ENCODE measurements at places on chromosomes 13 and 19.
A peak's percentile ranks its signal among the peaks of the same experiment; 100 is the strongest.

DNA sequence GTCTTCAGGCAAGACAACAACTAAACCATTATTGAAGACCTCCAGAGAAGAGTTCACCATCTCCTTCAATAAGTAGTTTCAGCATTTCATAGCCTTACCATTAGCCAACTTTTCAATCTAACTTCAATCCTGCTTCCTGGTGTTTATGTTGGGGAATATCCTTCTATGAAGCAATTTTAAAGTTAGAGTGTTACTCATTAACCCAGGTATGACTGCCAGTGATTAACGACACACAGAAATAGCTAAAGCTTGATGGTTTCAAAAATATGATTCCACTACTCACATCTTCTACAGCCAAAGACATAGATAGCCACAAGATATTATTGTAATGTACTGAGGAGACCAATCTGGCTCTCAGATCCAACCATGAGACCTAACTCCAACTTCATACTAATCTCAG is 403.2 kb downstream of the EFNB2 start:
- DNase-seq = peak; percentile 51

DNA sequence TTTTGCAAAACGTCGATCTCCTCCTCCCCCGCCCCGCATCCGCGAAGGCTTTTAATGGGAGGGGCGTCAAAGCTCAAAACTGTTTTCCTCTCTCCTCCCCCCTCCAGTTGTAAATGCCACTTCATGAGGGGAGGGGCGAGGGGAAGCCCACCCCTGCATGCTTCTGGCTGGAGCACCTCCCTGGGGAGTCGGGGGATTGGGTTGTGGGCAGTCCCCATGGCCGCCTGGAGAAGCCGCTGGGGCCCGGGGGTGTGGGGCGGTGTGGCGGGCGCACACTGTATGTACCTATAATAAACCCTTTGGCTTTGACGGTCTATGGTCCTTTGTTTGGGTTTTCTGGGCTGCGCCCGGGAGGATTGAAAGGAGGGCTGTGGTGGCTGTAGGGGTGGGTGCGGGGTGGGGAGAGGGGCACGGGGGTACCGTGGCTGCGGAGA is 505 bp upstream of the SHKBP1 start:
- DNase-seq = no peak

DNA sequence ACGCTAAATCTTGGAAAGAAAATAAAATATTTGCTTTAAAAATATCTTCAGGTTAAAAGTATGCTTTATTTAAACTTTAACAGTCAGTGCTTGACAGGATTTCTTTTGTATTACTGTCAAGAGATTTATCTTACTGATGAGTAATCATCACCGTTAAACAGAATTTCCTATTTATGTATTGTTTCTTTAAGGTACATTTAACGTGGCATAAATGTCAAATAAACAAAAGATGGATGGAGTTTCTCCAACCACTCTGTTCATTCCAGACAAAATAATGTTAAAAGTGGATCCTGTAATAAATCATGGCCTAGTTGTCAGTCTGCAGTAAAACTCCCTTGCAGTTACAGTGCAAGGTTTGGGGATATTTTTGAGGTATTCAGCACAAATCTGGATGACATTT is 298.3 kb downstream of the DIAPH3 start:
- peak; percentile 51 for DNase-seq

GRCh38 chr13:37923236-37923635 is 53.7 kb upstream of the TRPC4 start:
- no peak for DNase-seq

DNA sequence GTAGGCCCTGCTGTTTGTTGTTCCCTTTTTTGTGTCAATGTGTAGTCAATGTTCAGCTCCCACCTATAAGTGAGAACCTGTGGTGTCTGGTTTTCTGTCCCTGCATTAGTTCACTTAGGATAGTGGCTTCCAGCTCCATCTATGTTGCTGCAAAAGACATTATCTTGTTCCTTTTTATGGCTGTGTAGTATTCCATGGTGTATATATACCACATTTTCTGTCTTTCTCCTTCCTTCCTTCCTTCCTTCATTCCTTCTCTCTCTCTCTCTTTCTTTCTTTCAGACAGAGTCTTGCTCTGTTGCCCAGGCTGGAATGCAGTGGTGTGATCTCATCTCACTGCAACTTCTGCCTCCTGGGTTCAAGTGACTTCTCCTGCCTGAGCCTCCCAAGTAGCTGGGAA is 21.0 kb downstream of the CYP2A6 start:
- no peak for DNase-seq

GRCh38 chr13:44648392-44649103 is 72.4 kb upstream of the TSC22D1 start:
- no peak for DNase-seq

DNA sequence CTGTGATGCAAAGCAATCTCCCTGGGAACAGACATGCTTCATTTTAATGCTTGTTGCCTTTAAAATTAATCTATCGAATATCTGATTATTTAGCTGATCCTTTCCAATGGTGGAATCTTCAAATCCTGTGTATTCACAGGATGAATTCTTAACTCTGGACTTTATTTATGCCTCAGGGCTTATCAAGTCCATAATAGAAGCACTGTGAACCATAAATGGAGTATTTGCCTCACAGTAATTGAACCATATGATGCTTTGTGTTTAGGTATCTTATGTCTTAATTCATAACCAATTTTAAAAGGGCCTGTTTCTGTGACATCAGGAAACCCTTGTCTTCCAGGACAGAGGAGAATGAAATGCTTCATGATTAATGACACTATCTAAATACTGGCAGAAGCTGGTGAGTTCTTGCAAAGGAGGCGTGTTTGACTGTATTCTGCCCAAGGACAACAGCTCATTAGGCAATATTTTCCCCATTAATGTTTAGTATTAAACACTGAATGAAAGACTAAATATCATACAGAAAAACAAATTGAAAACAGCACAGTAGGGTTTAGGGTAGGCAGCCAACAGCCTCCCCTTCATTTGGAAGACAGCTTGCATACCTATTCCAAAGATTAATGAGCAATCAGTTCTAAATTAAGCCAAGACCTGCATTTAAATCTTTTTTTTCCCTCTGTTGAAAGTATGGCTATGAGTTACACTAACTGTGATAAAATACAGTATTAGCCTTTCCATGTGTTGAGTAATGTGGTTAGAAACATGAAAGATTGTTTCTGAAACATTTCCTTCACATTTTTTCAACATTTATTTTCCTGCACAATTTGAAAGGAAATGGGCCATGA is 709.4 kb downstream of the PCDH9 start:
- DNase-seq = peak; percentile 79

DNA sequence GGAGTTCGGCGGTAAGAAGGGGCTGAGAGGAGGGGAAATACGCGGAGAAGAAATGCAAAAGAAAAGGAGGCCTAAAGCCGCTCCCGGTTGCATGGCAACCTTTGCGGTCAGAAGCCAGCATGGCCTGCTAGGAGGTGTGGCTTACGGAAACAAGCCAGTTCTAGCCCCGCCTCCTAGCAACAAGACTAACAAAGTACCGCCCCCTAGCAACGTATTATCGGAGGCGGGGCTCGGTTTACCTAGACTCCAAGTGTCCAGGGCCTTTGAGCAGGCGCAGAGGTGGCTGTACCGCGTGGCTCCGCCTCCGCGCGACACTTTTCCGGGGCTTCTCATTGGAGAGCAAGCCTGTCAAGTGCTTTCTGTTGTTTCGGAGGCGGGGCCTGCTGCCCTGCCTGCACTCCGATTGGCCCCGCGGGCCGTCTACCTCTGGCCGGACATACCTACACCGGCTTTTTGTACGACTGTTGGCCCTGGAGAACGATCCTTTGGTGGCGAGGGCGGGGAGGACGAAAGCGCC is 339 bp upstream of the CYTH2 start:
- DNase-seq = peak; percentile 100

GRCh38 chr19:11041966-11042627 is 47.2 kb upstream of the LDLR start:
- no peak for DNase-seq

GRCh38 chr13:54950546-54950945 is 1921.9 kb downstream of the OLFM4 start:
- no peak for DNase-seq

DNA sequence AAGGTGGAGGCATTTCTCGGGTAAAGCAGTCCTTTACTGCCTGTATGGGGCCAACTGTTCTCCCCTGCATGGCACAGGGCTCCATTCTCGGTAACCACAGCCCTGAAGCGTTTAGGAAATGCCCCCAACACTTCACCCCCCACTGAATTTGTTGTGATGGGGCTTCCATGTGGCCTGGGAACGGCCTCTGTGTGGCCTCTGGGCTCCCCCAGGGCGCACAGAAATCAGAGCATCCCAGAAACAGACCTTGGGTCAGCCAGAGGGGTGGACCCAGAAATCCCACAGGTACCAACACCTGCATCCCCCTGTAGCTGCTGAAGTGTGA is 153.7 kb upstream of the VSTM2B start:
- DNase-seq = no peak

GRCh38 chr19:46878613-46879375 is 18.0 kb downstream of the ARHGAP35 start:
- DNase-seq = peak; percentile 92

- DNase-seq = no peak
Measured at GRCh38 chr19:15790096-15790495, 2.6 kb downstream of the OR10H5 start.

DNA sequence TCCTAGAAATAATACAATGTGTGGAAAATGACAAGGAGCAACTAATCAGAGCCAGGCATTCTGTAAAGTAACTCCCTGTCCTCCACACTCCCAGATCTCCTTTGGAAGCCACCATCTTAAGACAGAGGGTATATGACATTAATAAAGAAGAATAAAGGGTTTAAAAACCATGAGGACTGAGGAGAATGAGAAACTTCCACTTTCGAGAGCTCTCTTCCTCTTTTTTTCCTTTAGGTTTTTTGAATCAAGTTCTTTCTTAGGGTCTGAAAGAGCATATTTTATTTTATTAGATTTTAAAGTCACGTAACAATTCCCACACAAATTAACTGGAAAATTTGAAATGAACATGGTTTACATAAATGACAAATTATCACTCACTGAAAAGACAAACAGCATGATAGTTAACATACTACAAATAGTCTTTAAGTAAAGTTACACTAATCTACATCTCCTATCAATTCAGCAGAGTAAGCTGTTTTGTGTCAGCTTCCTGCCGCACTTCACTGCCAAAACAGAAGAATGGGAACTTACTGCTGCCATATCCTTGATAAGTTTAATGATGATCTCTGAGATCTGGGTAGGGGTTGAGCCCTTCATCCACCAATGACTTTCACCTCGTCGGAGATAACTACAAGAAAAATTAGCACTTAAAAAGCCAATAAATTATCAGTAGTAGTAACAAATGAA is 38.6 kb upstream of the FBXL3 start:
- DNase-seq = no peak

DNA sequence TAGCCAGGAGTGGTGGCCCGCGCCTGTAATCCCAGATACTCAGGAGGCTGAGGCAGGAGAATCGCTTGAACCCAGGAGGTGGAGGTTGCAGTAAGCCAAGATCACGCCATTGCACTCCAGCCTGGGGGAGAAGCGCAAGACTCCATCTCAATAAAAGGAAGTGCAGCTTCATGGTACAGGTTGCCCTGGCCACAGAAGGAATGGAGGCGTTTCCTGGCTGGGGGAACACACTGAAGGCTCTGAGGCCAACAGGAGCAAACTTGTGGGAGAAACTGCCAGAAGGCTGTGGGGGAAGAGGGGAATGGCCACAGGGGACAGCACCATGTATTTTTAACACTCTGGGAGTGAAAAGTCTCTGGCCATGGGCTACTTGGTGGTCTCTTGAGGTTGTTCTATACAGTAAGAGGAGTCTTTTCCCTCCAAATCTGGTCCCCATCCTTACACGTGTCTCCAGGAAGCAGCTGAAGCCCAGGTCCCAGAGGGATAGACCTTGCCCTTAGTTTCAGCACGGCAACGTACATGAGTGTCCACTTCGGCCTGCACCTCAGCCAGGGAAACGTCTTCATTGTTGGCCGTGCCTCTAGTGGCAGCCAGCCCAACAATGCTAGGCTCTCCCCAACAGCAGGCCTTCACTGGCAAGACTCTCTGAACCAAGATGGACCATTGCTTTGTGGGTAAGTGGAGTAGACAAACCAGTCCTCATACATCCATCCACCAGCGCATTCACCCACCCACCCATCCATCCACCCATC is 7.4 kb downstream of the MICOS13 start:
- DNase-seq = no peak

DNA sequence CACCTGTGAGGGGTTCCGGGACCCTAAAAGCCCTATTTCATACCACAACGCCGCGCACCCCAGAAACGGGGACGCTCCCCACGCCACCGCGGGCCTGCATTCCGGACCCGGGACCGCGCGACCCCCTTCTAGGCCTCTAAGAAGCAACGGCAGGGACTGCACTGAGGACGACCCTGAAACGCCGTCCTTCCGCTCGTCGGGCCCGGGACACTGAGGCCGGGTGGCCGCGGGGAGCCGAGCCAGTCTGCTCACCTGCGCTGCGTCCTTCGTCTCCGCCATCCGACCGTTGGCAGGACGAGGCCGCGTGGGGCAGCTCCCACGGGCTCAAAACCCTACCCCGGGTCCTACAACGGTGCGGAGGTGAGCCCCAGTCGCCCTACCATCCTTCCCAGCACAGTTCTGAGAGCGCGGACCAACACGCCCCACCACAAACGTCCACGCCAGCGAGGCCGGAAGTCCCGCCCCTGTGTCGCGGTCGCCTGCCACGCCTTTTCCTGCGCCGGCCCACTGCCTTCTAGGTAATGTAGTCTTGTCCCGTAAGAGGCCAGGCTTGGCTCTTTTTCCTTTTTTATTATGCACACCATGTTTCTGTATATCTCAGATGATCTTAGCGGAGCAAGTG is at the start of gene ZNF550:
TSS of gene ZNF550 (minus strand) at position 460 of the 622 bp plus-strand sequence. CDS start at position 279, 181 bp downstream.
- peak; percentile 84 for DNase-seq

- DNase-seq = no peak
Measured at GRCh38 chr13:78764665-78765064, 105.7 kb upstream of the OBI1 start.

DNA sequence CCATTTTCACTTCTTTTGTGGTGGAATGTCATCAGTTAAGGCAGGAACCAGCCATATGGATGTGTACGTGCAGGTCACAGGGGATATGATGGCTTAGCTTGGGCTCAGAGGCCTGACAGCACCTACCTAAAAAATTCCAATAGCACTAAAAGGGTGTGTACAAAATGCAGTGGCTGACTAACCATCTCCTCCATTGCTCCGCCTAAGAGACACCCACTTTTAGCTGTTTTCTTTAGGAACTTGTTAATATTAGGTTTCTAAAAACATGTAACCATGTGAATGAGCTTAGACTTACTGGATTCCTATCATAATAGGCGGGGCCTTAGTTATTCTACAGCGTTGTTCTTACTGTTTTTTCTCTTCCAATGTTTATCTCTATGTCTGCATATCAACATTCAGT is 25.8 kb downstream of the GP6 start:
- no peak for DNase-seq

All from fibroblast of upper back skin (primary cell).